Aorta (tissue), 5 donors: ENCODE measurements at places on chromosomes 4 and X. TPM values are rescaled to one million over a fixed set of nuclear protein-coding genes. Genes with fewer than 3 reads are reported as not detected.

GRCh38 chr4:38509551-38509950, 154.4 kb upstream of the KLF3 start:
- H3K27me3 ChIP-seq = no peaks in the 10 kb centered on the region
- no peak for DNase-seq
- no peak overlapping the region for H3K27ac ChIP-seq
- H3K4me3 ChIP-seq = no peak overlapping the region
- no peaks in the 10 kb centered on the region for H3K4me1 ChIP-seq

GRCh38 chr4:53489279-53489889, 101.9 kb downstream of the LNX1 start:
- H3K27me3 ChIP-seq = no peaks in the 10 kb centered on the region
- no peaks in the 10 kb centered on the region for H3K4me1 ChIP-seq
- no peak for DNase-seq

- no peak overlapping the region for H3K27ac ChIP-seq
- DNase-seq = no peak
- H3K27me3 ChIP-seq = no peaks in the 10 kb centered on the region
- H3K36me3 ChIP-seq = no peaks in the 10 kb centered on the region
Measured at GRCh38 chr4:128583753-128584712, 225.5 kb upstream of the JADE1 start.

GRCh38 chr4:67198727-67199126, 346.6 kb downstream of the CENPC start:
- H3K36me3 ChIP-seq = no peaks in the 10 kb centered on the region
- no peaks in the 10 kb centered on the region for H3K4me1 ChIP-seq
- H3K27ac ChIP-seq = no peak overlapping the region
- DNase-seq = no peak
- H3K4me3 ChIP-seq = no peak overlapping the region
- H3K27me3 ChIP-seq = no peaks in the 10 kb centered on the region

- no peak for DNase-seq
- no peaks in the 10 kb centered on the region for H3K27me3 ChIP-seq
- H3K36me3 ChIP-seq = no peaks in the 10 kb centered on the region
- H3K4me1 ChIP-seq = no peaks in the 10 kb centered on the region
- no peak overlapping the region for H3K4me3 ChIP-seq
Measured at GRCh38 chr4:52611030-52611555, 48.0 kb downstream of the USP46 start.

Gene HTRA3
- 129 TPM for total RNA-seq

DNA sequence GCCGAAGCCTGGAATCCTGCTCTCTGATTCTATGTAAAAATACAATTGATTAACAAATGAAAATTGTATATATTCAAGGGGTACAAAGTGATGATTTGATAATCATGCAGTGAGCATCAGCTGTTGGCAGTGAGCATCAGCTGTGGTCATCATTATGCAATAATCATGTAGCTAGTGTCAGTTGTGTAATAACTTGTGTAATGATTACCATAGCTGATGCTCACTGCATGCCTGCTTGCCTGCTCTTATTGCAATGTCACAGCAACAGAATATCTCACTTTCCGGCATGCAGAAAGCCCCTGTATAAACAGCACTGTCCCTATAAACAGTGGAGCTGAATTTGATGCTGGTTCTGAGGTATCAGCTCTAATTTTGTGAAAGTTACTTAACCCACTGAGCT, 46.8 kb downstream of the SULT1B1 start:
- H3K27me3 ChIP-seq = no peaks in the 10 kb centered on the region
- DNase-seq = no peak
- no peak overlapping the region for H3K4me3 ChIP-seq

DNA sequence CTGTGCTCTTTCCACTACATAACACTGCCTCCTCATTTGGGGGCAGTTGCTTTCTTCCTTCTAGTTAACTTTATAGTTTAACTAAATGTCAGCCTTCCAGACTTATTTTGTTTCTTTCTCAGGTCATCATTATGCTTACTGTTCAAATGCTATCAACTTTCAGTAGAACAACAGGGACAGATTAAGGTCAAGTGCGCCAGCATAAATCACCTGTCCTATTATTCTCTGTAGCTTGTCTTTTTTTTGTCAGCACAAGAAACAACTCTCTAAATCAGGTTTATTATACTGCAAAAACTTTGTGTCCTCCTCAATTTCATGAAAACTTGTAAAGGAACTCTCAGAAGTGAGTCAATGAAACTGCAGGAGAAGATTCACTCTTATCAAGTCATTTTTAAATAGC, 19.6 kb downstream of the SPANXA2 start:
- no peak overlapping the region for H3K27ac ChIP-seq
- DNase-seq = no peak
- H3K4me1 ChIP-seq = no peaks in the 10 kb centered on the region
- H3K4me3 ChIP-seq = no peak overlapping the region
- H3K27me3 ChIP-seq = no peaks in the 10 kb centered on the region
